Left colon (tissue), 2 donors: ENCODE measurements at places on chromosomes 16 and 17. TPM values are rescaled to one million over a fixed set of nuclear protein-coding genes. Genes with fewer than 3 reads are reported as not detected.

- no peak for DNase-seq
Measured at GRCh38 chr16:58377932-58378331, 14.3 kb upstream of the GINS3 start.

DNA sequence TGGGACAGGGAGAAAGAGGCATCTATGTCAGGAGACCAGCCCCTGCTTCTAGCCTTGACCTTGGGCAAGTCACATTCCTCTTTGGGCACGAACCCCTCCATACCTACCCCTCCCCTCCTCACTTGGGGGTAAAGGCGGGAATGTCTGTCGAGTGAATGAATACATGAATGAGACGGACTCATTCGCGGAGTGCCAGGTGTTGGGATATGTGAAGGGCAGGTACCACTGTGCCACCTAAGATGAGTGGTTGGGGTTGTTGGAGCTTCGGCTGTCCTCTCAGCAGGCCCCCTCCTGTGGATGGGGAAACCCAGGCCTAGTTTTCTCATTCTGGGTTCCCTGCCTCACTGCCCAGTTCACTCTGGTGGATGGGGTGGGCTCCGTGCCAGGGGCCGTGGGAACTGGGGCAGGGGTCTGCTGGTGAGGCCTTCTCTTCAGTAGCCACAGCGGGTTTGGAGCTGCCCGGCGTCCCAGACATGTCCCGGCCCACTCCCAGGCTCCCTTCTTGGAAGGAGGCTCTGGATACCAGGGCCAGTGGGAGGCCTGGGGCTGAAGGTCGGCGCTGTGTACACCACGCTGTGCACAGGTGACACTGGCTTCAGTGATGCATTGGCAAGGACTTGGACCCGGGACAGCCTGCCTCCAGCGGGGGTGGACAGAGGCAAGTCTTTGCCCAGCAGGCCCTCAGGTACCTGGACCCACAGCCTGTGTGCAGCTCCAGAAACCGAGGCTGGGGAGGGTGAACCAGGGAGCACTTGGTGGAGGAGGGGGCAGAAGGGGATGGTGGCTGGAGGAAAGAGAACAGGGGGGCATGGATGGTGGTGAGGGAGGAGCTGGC is 5.6 kb downstream of the GLIS2 start:
- no peak for DNase-seq

CDK5RAP3 gene
- total RNA-seq = 187 TPM

- DNase-seq = no peak
Measured at GRCh38 chr16:66964049-66964448, 3.0 kb downstream of the CES3 start.

DNA sequence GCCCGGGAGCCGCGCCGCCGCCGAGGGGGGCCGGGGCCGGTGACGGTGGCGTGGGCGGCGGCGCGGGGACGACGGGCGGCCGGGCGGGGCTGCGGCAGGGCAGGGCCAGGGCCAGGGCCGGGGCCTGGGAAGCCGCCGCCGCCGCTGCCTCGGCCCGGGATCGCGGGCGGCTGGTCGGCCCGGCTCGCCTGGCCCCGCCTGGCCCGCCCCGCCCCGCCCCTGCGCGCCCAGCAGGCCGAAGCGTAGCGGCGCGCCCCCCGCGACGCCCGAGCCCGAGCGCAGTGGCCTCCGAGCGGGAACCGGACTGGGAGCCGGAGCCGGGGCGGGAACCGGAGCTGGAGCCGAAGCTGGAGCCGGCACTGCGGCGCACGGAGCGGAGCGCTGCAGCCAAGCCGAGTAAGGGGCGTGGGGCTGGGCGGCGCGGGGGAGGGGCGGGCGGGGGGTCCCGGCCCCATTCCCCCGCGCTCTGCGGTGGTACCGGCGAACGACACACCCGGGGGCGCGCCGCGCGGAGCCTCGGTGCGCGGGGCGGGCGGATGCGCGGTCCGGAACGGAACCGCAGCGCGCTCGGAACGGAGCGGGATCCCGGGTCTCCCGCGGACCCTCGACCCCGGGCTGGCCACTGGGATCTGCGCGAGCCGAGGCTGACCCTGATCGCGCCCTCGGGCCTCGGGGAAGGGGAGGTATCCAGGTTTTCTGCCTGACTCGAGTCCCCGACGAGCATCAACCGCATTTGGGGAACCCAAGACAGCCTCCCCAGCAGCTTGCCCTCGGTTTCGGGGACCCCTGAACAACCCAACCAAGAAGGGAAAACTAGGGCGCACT is at the start of gene BEAN1:
Gene BEAN1, plus strand, starts transcription at position 260 of the 825 bp plus-strand sequence. CDS start 10,382 bp downstream, outside the sequence.
- peak; percentile 24 for DNase-seq

DNA sequence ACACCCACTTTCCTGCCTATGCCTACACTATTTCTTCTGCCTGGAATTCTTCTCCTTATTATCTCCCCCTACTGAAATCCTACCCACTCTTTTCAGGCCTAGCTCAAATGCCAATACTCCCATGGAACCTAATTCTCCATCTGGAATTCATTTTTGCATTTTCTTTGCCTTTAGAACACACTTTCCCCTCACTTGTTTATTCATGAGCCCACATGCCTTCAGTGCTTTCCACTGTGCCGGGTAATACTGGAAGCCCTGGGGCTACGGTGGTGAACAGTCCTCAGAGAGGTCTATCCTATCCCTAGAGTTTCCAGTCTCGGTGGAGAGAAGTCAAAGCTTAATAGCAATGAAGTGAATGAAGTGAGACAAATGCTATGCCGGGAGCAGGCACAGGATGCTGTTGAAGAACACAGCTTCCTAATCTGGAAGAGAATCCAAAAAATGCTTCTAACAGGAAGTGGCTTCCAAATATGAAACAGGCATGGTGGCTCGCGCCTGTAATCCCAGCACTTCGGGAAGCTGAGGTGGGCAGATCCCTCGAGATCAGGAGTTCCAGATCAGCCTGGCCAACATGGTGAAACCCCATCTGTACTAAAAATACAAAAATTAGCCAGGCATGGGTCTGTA is 322.4 kb downstream of the GRIN2A start:
- no peak for DNase-seq

DNA sequence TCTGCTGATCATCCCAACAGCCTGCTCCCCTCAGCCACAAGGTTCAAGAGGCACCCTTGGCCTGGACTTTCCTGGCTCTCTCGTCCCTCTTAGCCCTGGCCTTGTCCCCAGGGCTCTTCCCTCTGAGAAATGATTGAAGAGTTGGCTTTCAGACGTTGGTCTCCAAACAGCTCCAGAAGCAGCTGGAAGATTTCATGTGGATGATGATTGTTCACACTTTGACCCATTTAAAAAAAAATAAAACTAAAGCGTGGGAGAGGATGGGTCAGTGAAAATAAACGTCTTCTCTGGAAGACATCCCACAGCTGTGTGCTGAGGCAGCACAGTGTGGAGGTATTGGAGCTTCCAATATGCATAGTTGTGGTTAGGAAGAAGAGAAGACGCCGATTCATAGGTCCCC is 54.7 kb upstream of the CDH11 start:
- peak; percentile 5 for DNase-seq

- peak; percentile 59 for DNase-seq
Measured at GRCh38 chr16:68235108-68235886, 630 bp downstream of the ESRP2 start.

DNA sequence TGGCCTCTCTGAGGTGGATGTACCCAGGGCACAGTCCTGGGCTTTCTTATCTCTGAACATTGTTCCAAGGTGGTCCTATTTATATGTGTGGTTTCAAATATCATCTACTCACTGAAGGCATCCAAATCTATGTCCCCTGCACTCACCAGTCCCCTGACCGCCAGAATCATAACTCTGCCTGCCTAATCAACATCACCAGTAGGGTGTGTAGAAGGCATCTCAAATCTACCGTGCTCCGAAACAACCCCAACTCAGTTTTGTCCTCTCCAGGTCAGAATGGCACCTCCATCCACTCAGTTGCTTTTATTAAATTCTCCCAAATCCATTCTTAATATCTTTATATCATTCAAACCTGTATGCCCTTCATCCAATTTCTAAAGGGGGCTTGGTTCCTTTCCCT is 536.3 kb downstream of the GRIN2A start:
- DNase-seq = no peak

GRCh38 chr16:66899945-66900710 is 18.6 kb downstream of the CDH16 start:
- DNase-seq = peak; percentile 87

KRT33B gene
- not detected for total RNA-seq

SLC38A8 gene
- not detected for total RNA-seq

ZNF652 gene
- total RNA-seq = 53.2 TPM

- peak; percentile 61 for DNase-seq
Measured at GRCh38 chr17:38598536-38598935, 7.2 kb downstream of the SRCIN1 start.

- no peak for DNase-seq
Measured at GRCh38 chr16:8645831-8646230, 24.3 kb downstream of the METTL22 start.

- DNase-seq = no peak
Measured at GRCh38 chr17:8117980-8118768, at the start of gene ALOXE3. ALOXE3 (minus strand) TSS chr17:8118514; CDS start chr17:8117990, 524 bp downstream.

GALR2 gene
- not detected for total RNA-seq

GRCh38 chr16:66344533-66345145 is 21.9 kb upstream of the CDH5 start:
- DNase-seq = no peak

- DNase-seq = no peak
Measured at GRCh38 chr17:47995241-47995935, 24.5 kb downstream of the CDK5RAP3 start.

KRTAP4-1 gene
- 0.34 TPM for total RNA-seq

- DNase-seq = no peak
Measured at GRCh38 chr16:65546353-65546791, 424.5 kb upstream of the CDH11 start.

NACA2 gene
- not detected for total RNA-seq

HBZ gene
- total RNA-seq = not detected

KRTAP4-16 gene
- not detected for total RNA-seq

GRCh38 chr16:57131351-57131970 is 39.1 kb downstream of the CPNE2 start:
- DNase-seq = no peak

PTX4 gene
- not detected for total RNA-seq

DNA sequence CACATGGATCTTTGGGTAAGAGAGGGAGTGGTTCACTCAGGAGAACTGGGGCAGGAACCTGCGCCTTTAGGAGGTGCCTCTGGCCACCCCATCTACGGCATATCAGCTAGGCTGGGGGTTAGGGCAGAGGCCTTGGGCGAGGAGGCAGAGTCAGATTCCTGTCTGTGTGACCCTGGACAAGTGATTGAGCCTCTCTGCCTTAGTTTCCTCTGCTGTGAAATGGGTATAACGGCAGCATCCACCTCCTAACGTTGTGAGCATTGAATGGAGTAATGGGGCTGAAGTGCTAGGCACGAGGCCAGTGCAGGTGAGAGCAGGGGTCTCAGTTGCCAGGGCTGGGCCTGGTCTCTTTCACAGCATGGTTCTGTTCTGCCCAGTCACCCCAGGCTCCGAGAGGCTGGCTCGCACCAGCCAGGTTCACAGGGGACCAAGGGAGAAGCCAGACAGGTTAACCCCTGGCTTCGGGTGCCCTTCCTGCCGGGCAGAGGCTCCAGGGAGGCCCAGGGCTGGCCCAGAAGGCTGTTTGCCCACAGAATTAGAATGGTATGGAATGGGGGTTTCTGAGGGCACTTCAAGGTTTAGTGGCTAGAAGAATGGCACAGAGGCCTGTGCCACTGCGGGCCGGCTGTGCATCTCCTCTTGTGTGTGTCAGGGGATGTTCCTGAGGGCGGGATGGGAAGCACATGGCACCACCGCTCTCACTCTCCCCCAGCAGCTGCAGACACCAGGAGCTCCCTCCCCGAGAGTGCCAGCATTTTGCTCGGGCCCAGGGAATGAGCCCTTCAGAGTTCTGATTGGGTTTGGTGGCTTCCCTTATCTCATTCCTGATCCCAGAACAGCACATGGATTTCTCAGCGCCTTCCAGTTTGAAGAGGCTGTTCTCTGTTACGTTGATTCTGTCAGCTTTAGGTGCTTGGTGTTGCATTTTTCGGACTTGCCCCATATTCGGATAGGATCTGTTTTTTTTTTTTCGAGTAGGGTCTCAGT is 23.8 kb downstream of the UNC13D start:
- no peak for DNase-seq
